ENCODE measurements at places on chromosomes 1 and 21. TPM values are rescaled to one million over a fixed set of nuclear protein-coding genes. Genes with fewer than 3 reads are reported as not detected.

DNA sequence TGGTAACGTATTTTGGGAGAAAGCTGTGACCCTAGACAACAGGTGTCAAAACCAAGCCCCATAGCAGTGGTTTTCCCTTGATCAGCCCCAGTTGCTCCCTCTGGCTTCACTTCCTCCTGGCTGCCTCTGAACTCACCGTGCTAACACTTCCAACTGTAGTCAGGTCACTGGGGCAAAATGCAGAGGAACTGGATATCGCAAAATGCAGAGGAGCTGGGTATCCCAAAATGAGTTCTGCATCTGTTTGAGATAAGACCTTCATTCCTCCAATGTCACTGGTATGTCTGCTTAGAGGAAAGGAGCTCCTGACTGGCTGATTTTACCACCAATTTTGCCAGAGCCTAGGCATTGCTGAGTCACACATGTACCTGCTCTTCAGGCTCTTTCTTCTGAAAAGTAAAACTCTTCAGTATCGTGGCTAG lies 19.6 kb upstream of the TACSTD2 start:
- peaks cover 12% of the 10 kb centered on the region for H3K4me1 ChIP-seq
- no peaks in the 10 kb centered on the region for H3K36me3 ChIP-seq
- DNase-seq, result no peak
- no peaks in the 10 kb centered on the region for H3K27me3 ChIP-seq
- H3K27ac ChIP-seq, result no peak overlapping the region

DNA sequence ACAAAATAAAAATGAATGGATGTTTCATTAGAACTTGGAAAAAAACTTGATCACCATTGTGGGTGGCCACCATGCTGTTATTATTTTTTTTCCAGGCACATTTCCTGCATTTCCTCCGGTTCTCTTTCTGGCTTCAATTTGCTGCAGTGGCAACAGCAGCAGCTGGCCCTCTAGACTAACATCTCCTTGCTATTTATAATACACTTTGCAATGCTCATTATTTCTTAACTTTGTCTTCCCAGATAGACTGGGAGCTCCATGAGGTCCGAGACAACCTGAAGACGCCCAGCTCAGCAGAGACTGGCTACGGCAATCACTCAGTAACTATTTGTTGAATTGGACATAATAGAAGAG lies 53.4 kb upstream of the ATP5PO start:
- no peaks in the 10 kb centered on the region for H3K36me3 ChIP-seq
- no peaks in the 10 kb centered on the region for H3K4me1 ChIP-seq

- no peaks in the 10 kb centered on the region for H3K4me1 ChIP-seq
- H3K27ac ChIP-seq, result no peak overlapping the region
- H3K36me3 ChIP-seq, result no peaks in the 10 kb centered on the region
- no peak overlapping the region for H3K4me3 ChIP-seq
- no peak for DNase-seq
Observed at GRCh38 chr1:90382161-90382560, 334.9 kb downstream of the BARHL2 start.

DNA sequence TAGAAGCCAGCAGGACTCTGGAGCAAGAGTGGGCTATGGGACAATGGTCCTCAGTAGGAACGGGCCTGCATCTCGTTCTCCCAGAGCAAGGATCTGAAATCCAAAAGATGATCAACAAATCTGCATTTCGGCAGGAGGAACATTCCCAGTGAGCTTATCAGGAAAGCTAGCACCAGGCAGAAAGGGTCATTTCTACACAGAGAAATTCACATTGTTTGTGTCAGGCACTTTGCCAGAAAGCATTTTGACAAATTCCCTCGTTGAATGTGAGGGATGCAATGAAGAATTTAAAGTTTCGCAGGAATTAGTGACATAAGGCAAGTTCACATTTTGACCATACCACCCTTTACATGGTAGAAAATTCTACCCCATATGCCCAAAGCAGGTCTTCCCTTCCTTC lies 31.6 kb upstream of the ETS2 start:
- H3K4me1 ChIP-seq, result peaks cover 5% of the 10 kb centered on the region
- DNase-seq, result no peak
- no peaks in the 10 kb centered on the region for H3K36me3 ChIP-seq
- H3K27ac ChIP-seq, result no peak overlapping the region

DNA sequence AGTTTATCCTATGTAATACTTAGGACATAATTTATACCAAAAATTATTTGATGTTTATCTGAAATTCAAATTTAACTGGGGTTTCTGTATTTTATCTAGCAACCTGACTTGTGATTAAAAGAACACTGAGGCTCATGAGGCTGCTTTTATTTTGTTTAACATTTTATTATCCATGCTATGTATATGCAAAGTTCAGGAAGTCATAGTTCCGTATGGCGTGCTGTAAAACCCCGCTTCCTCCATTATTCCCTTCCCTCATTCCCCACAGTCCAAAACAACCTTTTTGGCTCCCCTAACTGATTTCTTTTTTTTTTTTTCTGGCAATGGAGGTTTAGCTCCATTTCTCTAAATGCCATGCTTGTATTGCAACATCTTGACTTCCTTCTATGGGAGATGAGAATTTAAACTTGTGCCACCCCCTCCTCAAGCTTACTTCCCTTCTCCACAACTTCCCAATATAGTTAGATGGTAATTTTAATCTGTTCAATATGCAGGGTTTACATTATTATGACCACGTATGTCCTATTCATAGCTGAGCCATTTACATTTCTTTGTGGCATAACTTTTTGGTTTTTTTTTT lies 138.0 kb upstream of the DNAH14 start:
- H3K27me3 ChIP-seq, result no peaks in the 10 kb centered on the region
- no peaks in the 10 kb centered on the region for H3K4me1 ChIP-seq
- no peaks in the 10 kb centered on the region for H3K36me3 ChIP-seq
- no peak for DNase-seq
- no peak overlapping the region for H3K4me3 ChIP-seq

- no peaks in the 10 kb centered on the region for H3K27me3 ChIP-seq
- DNase-seq, result no peak
- H3K27ac ChIP-seq, result no peak overlapping the region
- no peaks in the 10 kb centered on the region for H3K4me1 ChIP-seq
- no peak overlapping the region for H3K4me3 ChIP-seq
- no peaks in the 10 kb centered on the region for H3K36me3 ChIP-seq
Observed at GRCh38 chr1:60874718-60875117, 207.6 kb upstream of the NFIA start.

DNA sequence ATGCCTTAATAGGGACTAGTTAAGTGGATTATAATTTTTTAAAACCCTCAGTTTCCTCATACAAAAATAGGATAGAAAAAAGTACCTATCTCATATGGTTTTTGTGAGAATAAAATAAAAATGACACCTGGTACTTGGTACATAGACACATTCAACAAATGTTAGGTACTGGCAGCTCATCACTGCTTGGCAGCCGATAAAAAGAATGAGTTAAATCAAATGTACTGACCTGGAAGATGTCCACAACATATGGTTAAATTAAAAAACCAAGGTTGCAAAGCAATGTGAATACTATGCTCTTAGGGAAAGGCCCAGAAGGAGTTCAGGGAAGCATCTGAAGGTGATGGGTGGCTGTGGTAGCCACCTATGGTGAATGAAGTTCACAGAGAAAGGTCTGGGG lies 64.9 kb upstream of the SMYD2 start:
- no peak overlapping the region for H3K27ac ChIP-seq
- no peaks in the 10 kb centered on the region for H3K36me3 ChIP-seq
- DNase-seq, result no peak
- H3K4me3 ChIP-seq, result no peak overlapping the region

DNA sequence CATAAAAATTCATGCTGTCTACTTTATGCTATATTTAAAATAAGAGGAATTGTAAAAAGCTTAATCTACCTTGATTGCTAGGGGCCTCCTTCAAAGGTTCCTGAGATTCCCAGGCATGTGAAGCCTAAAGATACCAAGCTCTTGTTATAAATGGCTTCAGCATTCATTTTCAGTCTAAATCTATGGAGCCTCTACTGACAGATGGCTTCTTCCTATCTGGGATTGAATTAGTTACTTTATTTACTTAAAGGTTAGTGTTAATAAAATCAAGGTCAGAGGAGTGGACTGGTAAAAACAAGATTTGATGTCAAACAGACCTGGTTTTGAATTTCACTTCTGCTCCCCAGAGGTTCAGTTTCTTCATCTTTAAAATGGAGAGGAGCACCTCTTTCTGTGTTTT lies 93.7 kb downstream of the TNNI3K start:
- no peak overlapping the region for H3K4me3 ChIP-seq
- no peaks in the 10 kb centered on the region for H3K27me3 ChIP-seq
- H3K4me1 ChIP-seq, result peaks cover 1% of the 10 kb centered on the region

DNA sequence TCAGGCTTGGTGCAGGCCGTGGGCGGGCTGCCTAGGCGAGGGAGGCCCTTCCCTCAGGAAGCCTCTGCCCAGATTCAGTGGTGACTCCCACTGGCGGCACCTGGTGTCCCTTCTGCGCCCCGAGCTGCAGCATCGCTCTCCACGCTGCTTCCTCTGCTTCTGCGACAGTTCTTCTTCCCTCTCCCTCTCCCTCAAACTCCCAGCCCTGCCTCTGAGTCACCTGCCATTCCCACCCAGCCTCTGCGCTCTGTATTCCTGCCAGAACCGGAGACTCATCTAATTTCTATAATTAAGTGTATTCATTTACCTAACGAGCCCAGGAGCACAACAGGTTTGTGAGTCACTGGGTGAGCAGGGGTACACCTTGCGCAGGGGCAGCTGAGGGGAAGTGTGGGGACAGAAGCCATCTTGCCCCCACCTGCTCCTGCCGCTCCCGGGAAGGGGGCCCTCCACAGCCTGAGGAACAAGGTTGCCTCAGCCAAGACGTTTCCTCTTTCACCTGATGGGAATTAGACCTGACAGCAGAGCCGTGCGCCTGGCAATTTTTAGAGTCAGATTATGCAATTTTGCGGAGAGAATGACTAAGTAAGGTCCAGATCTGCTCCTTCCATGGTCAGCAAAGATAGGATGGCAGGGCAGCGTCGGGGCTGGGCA lies 19.4 kb downstream of the KCNC4 start:
- H3K27ac ChIP-seq, result no peak overlapping the region
- no peak for DNase-seq
- H3K36me3 ChIP-seq, result no peaks in the 10 kb centered on the region
- no peak overlapping the region for H3K4me3 ChIP-seq
- no peaks in the 10 kb centered on the region for H3K27me3 ChIP-seq

DNA sequence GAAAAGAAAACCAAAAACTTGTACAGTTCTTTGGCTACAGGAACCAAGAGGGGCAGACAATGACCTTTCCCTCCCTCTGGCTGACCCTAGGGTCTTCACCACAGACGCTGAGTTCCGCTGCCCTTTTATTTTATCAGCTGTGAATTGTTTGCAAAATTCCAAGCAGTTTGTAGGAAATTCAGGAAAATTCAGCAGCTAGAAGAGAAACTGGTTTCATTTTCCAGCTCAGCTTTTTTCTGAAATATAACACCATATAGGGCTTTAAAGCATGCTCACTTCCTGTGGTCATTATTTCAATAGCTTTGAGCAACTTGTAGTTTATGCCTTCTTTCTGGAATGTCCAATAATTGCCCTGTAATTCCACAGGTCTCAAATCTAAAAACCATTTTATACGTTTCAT lies 5.5 kb upstream of the PIK3R3 start:
- H3K4me1 ChIP-seq, result peaks cover 22% of the 10 kb centered on the region
- DNase-seq, result no peak
- H3K36me3 ChIP-seq, result no peaks in the 10 kb centered on the region
- H3K4me3 ChIP-seq, result no peak overlapping the region

KIAA0040 gene
- 28.4 TPM for total RNA-seq

DNA sequence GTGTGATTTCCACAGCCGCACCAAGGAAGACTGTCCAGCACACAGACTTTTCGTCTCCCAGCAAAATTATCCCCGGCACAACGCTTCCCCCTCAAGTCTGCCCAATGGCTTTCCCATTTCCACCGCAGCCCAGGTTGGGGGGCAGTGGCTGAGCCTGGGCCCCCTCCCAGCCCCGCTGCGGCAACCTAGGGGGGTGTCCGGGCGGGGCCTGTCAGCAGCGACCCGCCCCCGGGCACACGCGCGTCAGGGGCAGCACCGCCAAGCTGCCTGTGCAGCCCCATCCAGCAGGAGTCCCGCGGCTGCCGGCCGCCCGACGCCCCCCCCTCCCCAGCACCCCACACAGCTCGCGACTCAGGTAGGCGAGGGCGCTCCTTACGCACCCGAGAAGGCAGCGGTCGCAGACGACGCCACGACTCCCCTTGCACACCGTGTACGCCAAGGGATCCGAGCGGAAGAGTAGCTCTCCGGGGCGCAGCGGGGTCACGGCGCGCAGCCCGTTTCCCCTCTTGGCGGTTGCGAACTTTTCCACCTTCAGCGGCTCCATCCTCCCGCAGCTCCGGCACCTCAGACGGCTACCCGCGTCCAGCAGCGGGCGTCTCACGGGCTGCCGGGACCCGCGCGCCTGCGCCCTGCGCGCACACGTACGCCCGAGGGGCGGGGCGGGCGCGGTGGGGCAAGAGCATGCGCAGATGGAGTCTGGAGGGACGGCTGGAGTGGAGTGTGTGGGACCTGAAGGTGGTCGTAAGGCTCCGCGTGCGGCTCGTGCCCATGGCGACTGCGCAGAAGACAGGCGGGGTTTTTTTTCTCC lies at the start of gene SMYD3:
SMYD3 (minus strand) TSS at position 606 of the 808 bp plus-strand sequence.
- H3K27ac ChIP-seq, result peak within 1 kb of the TSS; percentile 37
- no peaks in the 10 kb centered on the region for H3K27me3 ChIP-seq
- H3K36me3 ChIP-seq, result no peaks in the 10 kb centered on the region

DNA sequence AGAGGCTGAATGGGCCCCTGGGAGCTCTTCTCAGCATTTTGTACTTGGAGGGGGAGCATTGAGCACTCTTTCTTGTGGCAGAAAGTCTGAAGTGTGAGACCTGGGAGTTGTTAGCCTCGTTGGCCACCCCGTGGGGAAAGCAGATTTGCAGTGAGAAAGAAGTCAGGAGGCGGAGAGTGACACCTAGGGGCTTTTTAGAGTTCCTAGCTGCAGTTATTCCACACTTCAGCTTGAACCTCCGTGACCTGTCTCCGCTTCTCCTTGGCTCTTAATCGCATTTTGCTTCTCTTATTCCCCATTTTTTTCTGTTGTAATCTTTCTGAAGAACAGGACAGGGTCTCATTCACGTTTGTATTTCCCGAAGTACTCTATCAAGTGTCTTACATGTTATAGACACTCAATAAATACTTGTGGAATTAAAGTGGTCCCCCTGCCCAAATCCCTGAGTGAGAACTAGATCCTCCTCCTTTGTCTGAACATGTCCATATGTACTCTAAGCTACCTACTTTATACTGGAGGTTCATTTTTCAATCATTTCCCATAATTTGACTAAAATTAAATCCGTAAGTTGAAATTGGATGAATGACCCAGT lies 14.5 kb upstream of the C1orf141 start:
- H3K4me3 ChIP-seq, result no peak overlapping the region
- H3K27ac ChIP-seq, result no peak overlapping the region
- no peaks in the 10 kb centered on the region for H3K36me3 ChIP-seq
- peak; percentile 68 for DNase-seq

DNA sequence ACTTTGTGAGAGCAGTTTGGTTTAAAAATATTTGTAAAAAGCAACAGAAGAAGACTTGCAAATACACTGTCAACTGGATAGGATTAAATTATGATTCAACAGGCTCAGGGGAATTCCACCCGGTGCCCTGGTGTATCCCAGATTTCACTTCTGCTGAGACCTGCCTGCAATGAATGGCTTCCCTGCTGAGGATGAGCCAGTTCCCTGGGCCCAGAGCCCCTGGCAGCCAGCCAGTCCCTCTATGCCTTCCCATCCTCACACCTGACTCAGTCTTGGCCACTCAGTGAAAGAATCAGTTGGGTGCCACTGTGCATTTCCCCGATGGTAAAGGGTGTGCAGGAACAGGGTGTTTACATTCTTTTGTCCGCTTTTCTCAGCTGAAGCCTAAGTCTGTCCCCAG lies 64.4 kb downstream of the KCTD3 start:
- H3K4me3 ChIP-seq, result no peak overlapping the region
- H3K27me3 ChIP-seq, result no peaks in the 10 kb centered on the region
- no peaks in the 10 kb centered on the region for H3K4me1 ChIP-seq
- no peak overlapping the region for H3K27ac ChIP-seq
- DNase-seq, result peak; percentile 21
- H3K36me3 ChIP-seq, result no peaks in the 10 kb centered on the region

GRCh38 chr1:39987869-39988268 lies 32.9 kb downstream of the MFSD2A start:
- no peak overlapping the region for H3K27ac ChIP-seq
- H3K36me3 ChIP-seq, result no peaks in the 10 kb centered on the region
- H3K4me3 ChIP-seq, result no peak overlapping the region
- H3K4me1 ChIP-seq, result peaks cover 6% of the 10 kb centered on the region
